ENCODE measurements at places on chromosomes 2 and 18. TPM values are rescaled to one million over a fixed set of nuclear protein-coding genes. Genes with fewer than 3 reads are reported as not detected.

The DHRS9 gene
- total RNA-seq = not detected

GRCh38 chr2:196836440-196836839 lies 27.3 kb upstream of the C2orf66 start:
- no peak for DNase-seq

The TXNDC2 gene
- not detected for total RNA-seq

DNA sequence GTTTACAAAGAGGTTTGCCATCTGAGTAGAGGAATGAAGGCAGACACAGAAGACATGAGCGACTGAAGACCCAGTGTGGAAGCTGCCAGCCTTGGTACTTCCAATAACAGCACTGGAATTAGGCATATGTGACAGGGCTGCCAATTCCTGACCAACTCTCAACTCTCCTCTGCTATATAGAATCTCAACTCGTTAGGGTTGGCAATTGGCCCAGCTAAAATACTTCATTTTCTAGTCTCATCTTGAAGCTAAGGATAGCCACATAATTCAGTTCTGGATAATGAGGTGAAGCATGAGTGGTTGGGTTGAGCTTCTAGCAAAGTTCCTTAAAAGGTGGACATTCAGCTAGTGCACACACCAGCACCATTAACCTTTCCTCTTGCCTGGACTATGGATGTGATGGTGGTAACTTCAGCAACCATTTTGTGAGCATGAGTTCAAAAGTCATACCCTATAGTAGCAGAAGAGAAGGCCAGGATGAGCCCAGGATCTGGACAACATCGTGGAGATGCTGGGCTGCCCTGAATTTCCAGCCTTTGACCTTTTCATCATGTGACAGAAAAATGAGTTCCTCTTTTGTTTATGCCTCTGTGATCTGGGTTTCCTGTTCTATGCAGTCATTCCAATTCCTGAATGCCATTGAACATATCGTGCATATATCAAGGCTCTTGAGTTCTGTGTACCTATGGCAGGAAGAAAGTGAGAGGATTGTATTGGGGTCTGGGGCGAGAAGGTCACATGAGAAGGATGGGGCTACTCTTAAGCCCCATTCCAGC lies 68.1 kb upstream of the HAAO start:
- DNase-seq = no peak

The POTEI gene
- not detected for total RNA-seq

Measured in naive thymus-derived CD4-positive, alpha-beta T cell (primary cell).